Activated CD8-positive, alpha-beta memory T cell treated with anti-CD3 and anti-CD28 coated beads, Interleukin-2, amount 50 U/mL, for 4 hours (primary cell): ENCODE measurements at places on chromosomes 6 and 20.

DNA sequence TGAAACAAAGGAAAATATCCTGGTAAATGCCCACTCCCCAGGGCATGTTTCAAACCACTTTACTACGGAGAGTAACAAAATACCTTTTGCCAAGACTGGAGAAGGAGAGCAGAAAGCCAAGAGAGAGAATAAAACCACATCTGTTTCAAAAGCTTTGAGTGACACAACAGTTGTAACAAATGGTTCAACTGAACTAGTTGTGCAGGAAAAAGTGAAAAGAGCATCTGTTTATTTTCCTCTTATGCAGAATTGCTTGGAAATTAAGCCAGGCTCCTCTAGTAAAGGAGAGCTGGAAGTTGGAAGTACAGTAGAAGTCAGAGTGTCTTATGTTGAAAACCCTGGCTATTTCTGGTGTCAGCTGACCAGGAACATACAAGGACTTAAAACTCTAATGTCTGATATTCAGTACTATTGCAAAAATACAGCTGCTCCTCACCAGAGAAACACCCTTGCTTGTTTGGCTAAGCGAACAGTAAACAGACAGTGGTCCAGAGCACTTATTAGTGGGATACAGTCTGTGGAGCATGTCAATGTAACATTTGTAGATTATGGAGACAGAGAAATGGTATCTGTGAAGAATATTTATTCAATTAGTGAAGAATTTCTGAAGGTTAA is 2.6 kb downstream of the TDRD6 start:
- no peak for DNase-seq

DNA sequence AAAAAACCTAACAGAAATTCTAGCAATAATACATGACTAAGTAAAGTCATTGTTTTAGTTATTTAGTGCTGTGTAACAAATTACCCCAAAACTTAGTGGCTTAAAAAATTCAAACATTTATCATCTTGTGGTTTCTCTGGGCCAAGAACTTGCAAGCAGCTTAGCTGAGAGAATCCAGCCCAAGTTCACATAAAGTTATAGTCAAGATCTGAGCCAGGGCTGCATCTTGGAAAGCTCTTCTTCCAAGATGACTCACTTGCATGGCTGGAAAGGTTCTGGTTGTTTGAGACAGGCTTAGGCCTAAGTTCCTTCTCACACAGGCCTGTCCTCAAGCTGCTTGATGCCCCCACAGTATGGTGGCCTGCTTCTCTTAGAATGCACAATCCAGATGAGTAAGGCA is 217.8 kb upstream of the TSHZ2 start:
- no peak for DNase-seq

GRCh38 chr6:89258912-89259311 is 41.8 kb upstream of the GABRR1 start:
- no peak for DNase-seq

DNA sequence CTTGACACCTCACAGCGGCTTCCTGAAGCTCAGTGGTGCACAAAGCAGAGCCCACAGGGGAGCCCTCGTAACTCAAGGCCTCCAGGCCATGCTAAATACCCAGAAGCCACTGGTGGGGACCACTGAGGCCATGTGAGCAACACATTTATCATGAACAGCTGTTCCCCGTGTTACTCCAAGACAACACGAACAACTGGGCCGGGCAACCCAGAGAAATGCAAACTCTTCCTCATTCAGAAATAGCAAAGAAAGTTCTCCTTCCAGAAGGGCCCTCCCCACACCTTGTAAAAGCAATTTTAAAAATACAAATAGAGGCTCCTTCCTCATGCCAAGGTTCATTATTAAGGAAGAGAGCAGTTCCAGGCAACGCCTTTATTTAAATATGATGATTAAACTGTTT is 36.3 kb upstream of the SLCO4A1 start:
- DNase-seq: no peak

- DNase-seq: no peak
These were observed 50.0 kb upstream of the SLC22A23 start for GRCh38 chr6:3506751-3507383.

GRCh38 chr6:63352069-63352543 is 32.3 kb upstream of the LGSN start:
- DNase-seq: no peak

GRCh38 chr6:137806914-137807682 is 60.0 kb upstream of the TNFAIP3 start:
- no peak for DNase-seq

GRCh38 chr6:137097057-137097456 is 52.3 kb upstream of the IL20RA start:
- DNase-seq: no peak

DNA sequence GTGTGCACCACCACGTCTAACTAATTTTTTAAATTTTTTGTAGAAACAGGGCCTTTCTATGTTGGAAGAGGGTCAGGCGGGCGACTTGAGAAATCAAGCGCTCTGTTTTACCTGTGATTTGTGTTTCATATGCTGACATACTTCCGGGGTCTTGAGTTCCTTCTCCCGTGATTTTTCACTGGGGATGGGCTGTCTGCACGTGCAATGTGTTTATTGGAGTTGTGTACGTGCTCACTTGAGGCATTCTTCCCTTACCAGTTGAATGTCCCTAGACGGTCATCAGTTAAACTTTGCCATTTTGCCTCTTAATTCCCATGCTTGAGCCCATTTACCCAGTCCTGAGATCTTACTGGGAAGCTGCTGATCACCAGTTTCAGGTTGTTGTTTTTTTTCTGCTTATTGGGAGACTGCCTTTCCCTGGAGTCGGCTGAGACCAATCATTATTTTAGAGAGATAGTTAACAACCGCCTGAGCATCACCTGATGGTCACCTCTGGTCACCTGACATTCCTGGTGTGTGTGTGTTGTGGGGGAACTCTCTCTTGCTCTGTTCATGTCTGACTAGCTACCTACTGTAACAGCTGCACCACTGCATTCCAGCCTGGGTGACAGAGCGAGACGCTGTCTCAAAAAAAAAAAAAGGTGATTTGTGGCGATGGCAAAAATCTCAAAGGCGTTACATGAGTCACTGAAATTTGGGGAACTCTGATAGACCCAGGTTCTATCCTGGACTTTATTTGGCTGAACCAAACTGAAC is 34.8 kb upstream of the NCOA3 start:
- no peak for DNase-seq

DNA sequence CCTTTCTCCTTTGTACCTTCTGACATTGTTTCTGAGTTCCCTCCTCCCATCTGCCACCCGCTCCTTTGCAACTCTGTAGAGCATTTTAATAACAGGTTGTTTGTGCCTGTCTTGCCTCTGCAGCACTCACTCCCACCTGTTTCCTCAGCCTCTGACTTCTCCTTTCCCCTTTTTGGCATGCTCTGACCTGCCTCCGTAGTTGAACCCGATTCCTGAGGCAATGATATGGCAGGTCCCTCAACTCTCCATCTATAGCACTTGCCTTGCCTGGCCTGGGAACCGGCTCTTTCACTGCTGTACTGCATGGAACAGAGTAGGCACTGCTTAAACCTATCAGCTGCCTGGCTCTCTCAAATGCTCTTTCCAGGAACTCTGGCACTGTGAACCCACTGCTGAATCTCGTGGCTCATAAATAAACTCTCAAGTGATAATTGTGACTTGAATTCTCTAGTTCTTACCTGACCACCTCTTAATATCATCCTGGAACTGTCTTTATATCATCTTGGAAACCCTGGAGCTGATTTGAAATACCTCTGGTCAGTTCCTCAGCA is 50.3 kb downstream of the UTRN start:
- DNase-seq: no peak

GRCh38 chr6:168736039-168736438 is 295.1 kb downstream of the SMOC2 start:
- no peak for DNase-seq

GRCh38 chr6:70673601-70674000 is 5.9 kb downstream of the SMAP1 start:
- no peak for DNase-seq

- no peak for DNase-seq
These were observed 331.5 kb upstream of the NOX3 start for GRCh38 chr6:155787168-155787567.

DNA sequence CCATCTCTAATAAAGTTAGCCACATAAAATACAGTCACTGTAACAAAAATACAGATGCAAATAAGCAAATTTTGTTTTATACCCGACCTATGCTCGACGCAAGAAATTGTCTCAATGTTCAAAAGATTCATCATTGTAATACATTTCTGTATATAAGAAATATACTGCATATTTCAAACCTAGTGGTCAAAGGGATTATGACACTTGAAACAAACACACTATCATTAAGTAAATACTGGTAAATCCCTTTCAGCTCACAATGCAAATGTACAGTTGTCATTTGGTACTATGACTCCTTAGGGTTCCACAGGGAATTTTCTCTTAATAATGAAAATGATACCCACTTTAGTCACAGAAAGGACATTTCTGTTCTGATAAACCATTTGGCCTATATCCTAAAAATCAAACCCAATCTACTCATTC is 2.2 kb downstream of the HIVEP2 start:
- DNase-seq: no peak

DNA sequence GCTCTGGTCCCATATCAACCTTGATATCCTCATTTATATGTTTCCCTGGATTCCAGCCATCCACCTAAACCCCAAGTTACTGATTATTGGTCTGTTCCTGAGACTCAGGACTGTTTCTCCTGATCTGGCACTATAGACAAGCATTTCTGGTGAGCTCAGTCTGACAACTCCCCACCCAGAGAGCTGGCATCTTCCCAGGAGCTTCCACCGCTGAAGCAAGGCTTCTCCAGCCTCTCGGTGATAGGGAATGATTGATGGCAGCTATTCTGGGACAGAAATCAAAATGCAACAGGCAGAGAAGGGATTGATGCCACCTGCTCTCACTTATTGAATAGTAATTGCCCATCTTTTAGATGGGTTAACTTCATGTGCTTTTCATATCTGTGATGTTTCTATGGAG is 169.7 kb upstream of the GGTLC1 start:
- DNase-seq: no peak

DNA sequence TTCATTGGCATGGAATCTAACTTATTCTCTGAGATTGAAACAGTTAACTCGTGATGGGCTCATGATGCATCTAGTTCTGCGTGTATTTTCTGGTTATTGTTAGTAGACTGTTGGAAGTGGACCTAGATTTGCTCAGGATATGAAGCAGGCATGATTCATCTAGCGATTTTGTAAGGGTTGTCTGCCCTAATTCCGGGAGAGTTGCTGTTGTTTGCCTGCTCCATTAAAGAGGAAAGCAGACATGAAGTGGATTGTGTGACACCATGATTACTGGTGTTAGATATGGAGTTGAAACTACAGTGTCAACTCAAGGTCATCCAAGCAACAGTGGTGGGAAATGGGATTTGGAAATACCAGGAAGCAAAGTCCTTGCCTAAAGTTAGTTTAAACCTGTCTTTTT is 41.0 kb downstream of the SOX4 start:
- DNase-seq: no peak

DNA sequence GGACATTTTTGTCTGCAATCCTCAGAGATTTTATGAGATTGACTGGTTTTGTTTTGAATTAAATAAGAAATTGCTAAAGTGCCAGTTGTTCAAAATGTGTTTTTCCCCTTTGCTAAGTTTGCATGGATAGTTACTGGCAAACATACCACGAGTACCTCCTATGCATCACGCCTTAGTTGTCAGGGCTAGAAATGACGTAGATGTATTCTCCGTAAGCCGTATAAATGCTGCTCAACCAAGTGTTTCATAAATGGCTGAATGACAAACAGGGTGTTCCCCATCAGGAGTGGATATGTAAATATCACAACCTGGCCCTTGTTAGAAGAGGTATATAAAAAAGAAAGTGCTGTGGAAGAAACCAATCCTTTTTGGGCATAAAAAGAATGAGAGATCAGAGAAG is 341.1 kb upstream of the ZFP64 start:
- DNase-seq: no peak

- DNase-seq: no peak
These were observed 3.0 kb upstream of the NCOA7 start for GRCh38 chr6:125787791-125788190.

DNA sequence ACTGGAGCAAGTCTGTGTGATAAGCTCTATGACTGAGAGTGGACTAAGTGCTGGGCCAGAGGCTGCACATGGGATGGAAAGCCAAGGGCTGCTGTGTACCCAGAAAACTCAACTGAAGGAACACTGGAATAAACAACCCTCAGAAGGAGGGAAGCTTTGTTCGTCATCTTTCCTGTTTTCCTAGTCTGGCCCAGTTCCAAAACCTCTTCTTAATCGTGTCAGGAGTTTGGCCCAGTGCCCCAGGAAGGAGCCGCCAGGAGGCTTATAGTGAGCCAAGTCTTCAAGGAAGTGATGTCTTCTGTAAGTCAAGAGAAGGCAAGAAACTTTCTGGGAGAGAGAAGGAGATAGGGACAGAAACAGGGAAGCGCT is 23.3 kb upstream of the TOP1 start:
- DNase-seq: no peak

DNA sequence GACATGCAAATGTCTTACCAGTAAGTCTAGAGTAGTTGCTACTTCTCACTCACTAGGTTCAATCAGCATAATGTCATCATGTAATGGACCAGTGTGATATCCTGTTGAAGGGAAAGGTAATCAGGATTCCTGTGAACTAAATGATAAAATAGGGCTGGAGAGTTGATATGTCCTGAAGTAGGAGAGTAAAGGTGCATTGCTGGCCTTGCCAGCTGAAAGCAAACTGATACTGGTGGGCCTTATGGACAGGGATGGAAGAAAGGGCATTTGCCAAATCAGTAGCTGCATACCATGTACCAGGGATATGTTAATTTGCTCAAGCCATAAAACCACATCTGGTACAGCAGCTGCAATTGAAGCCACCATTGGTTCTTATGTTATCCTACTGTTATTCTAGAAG is 37.5 kb upstream of the IYD start:
- DNase-seq: no peak

DNA sequence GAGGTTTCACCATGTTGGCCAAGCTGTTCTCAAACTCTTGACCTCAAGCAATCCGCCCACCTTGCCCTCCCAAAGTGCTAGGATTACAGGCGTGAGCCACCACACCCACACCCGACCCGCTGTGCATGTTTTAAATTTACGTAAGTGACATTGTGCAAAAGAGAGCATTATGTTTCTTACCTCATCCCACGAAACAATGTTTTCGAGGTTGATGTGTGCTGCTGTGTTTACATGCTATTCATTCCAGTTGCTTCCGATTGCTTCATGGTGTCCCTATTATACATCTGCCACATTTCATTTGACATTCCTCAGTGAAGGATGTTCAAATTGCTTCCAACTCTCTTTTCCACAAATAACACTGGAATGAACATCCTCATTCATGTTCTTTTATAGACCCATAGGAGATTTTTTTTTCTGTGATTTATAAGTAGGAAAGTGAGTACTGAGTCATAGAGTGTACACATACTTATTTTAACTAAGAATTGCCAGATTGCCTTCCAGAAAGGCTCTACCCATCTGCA is 403.9 kb upstream of the JARID2 start:
- DNase-seq: no peak
